Activated naive CD8-positive, alpha-beta T cell treated with anti-CD3 and anti-CD28 coated beads, Interleukin-2, amount 10 ng/mL, durations not matched to agents 7 days and 5 days (primary cell): ENCODE measurements at places on chromosomes 2 and 18.
A peak's percentile ranks its signal among the peaks of the same experiment; 100 is the strongest.

DNA sequence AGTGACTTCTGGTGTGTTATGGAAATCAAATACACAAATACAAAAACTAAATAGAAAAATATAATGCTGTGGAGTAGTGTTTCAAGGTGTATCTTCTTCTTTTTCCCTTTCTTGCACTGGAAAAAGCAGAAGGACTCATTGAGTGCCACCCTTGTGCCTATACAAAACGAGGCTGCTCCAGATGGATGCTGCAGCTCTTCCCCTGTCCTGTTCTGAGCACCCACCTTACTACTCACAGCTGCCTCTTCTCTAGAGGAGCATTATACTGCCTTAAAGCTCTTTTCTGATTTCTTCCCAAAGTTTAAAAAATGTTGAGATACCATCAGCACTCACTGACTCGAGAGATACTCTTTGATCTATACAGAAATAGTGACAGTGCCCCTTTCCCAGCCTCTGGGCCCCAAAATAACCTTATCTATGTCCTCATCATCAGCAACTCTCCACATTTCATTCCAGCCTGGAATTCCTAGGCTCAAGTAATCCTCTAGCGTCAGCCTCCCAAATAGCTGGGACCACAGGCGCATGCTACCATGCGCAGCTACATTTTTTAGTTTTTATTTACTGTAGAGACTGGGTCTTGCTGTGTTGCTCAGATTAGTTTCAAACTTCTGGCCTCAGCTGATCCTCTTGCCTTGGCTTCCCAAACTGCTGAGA is 1356.1 kb upstream of the NRXN1 start:
- DNase-seq, result no peak
- no peaks in the 10 kb centered on the region for H3K4me1 ChIP-seq
- H3K36me3 ChIP-seq, result no peaks in the 10 kb centered on the region
- H3K4me3 ChIP-seq, result no peak overlapping the region

- DNase-seq, result no peak
- no peaks in the 10 kb centered on the region for H3K27me3 ChIP-seq
Measured at GRCh38 chr2:48114256-48114655, 208.0 kb upstream of the FBXO11 start.

DNA sequence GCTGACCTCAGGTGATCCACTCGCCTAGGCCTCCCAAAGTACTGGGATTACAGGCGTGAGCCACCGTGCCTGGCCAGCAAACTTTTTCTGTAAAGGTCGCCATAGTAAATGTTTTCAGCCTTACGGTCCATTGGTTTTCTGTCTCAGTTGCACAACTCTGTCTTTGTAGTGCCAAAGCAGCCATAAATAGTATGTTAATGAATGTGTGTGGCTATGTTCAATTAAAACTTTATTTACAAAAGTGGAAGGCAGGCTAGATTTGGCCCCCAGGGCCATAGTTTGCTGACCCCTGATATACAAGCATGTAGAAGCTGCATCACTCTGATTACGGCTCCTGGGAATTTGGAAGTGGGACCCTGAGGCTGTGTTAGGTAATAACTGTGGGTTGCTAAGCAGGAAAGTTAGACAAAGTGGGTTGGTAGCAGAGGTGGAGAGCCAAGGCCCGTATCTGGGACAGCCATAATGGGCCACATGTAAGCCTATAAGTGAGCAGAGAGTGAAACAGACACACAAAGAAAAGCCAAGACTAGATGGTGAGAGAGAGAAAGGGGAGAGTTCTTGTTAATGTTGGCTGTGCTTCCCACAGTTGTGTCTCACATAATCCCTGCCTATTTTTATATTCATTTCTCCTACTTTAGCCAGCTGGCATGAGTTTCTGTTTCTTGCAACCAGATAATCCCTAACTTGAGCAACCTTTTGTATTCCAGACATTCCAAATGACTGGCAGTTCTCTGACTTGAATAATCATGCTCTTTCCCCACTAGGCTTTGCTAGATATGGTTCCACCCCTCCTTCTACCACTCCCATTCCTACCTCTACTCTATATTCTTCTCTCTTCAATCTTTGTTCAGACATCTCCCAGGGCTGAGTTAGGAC is 223.3 kb upstream of the STON1 start:
- H3K36me3 ChIP-seq, result peaks cover 41% of the 10 kb centered on the region
- H3K4me3 ChIP-seq, result no peak overlapping the region
- DNase-seq, result no peak
- H3K27ac ChIP-seq, result no peak overlapping the region

DNA sequence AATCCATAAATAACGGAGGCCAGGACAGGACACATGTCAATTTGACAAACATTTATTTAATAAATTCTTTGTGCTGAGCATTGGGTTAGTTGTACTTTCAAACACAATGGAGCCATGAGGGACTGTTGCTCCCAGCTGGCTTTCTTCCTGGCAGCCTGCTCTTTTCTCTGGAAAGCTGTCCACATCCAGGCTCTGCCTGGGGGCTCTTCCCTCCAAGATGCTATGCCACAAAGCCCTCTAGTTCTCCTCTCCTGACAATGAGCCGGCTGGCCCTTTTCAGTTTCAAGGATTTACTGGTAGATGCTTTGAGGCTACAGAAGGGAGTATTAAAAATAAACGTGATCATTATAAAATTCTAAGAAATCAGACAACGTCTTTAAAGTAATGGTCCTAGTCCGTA is 44.1 kb upstream of the SLC14A2 start:
- H3K4me3 ChIP-seq, result no peak overlapping the region
- peaks cover 2% of the 10 kb centered on the region for H3K27me3 ChIP-seq
- no peak overlapping the region for H3K27ac ChIP-seq
- no peak for DNase-seq
- no peaks in the 10 kb centered on the region for H3K36me3 ChIP-seq
- no peaks in the 10 kb centered on the region for H3K4me1 ChIP-seq

- H3K27me3 ChIP-seq, result peaks cover 5% of the 10 kb centered on the region
- no peaks in the 10 kb centered on the region for H3K36me3 ChIP-seq
- H3K4me3 ChIP-seq, result no peak overlapping the region
- peak overlapping the region; percentile 54 for H3K27ac ChIP-seq
Measured at GRCh38 chr2:26455670-26456439, 22.1 kb downstream of the OTOF start.

- peaks cover 9% of the 10 kb centered on the region for H3K4me1 ChIP-seq
- H3K36me3 ChIP-seq, result no peaks in the 10 kb centered on the region
- no peak overlapping the region for H3K4me3 ChIP-seq
- peaks cover 17% of the 10 kb centered on the region for H3K27me3 ChIP-seq
Measured at GRCh38 chr2:207042841-207043240, 103.5 kb downstream of the CPO start.

DNA sequence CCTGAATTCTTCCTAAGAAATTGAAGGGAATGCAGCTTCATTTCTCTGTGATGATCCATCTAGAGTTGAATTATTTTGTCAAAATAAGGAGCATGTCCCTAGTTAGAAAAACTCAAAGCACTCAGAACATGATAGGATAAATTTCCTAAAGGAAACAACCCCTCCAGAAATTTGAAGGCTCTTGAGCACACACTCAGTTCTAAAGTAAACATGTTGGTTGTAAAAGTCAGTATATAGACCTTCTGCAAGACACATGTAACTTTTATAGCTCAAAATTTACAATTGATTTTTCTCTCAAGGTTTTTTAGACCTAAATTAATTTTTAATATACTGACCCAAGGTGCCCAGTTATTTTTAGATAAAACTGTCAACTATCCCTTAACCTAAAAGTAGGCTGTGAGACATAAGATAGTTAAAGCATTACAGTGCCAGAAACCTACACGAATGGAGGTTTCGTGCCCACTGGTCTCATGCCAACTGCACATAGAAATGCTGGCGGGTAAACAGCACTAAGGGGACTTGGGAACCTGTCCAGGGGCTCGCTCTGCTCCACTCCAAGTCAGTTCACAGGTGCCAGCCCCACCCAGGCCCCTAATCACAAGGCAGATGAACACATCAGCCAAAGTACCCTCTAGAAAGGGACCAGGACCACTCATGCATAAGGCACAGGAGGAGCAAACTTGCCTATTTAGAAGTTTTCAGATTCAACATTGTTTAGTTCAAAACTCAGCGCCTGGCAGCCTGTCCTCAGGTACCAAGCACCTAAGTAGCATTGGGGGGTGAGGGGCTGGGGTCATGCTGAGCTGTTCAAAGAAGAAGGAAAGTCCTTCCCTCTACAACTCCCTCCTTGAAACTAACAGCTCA is 106.5 kb downstream of the SMC6 start:
- H3K36me3 ChIP-seq, result no peaks in the 10 kb centered on the region
- no peak for DNase-seq
- H3K27ac ChIP-seq, result no peak overlapping the region
- no peaks in the 10 kb centered on the region for H3K27me3 ChIP-seq
- H3K4me1 ChIP-seq, result peaks cover 2% of the 10 kb centered on the region
- H3K4me3 ChIP-seq, result no peak overlapping the region

DNA sequence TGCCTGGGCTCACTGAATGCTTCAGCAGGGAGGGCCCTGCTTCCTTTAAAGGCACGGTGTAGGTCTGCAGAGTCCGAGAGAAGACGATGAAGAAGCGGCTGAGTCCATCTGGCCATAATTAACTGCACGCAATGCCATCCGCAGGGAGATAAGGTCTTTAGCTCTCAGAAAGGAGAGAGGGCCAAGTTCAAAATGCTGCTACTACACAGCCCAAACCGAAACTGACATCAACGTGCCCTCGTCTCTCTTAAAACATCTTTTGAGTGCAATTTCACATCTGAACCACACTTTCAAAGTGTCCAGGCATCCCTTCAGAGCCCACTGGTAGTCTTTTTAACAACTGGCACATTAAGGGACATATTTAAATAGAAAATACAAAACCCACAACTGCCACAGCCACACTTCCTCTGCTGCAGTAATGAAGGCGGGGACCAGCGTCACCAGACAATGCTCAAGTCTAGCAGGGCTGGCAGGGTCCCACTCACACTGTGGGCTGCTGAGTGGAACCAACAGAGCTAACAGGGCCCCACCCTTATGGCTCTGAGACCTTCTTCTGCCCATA is 35.8 kb downstream of the ST3GAL5 start:
- H3K36me3 ChIP-seq, result peaks cover 56% of the 10 kb centered on the region
- H3K27ac ChIP-seq, result peak overlapping the region; percentile 99
- H3K27me3 ChIP-seq, result no peaks in the 10 kb centered on the region
- peak; percentile 67 for DNase-seq

- H3K4me3 ChIP-seq, result peak overlapping the region; percentile 73
- no peak for DNase-seq
Measured at GRCh38 chr2:197212344-197213262, 98.0 kb downstream of the ANKRD44 start.

GRCh38 chr2:27582129-27582694 is 630 bp upstream of the ZNF512 start:
- H3K4me3 ChIP-seq, result peak overlapping the region; percentile 98
- peak overlapping the region; percentile 97 for H3K27ac ChIP-seq
- H3K36me3 ChIP-seq, result peaks cover 30% of the 10 kb centered on the region
- H3K4me1 ChIP-seq, result peaks cover 35% of the 10 kb centered on the region

DNA sequence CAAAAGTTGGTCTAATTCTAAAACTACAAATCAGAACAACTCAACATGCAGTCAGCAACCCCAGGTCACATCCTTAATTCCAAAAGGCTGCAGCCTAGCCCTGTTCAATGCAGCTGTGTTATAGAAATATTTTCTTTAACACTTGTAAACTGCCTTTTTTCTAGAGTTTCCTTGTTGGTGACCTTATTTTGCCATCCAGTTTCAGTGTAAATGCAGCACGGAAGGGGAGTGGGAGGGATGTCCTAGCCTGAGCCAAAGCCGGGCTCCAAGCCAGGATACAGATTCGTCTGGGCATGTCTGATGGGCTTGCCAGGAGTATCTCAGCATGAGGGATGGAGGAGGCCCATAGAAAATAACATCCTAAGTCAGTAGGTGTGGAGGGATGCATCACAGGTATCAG is 17.7 kb upstream of the SP3 start:
- no peaks in the 10 kb centered on the region for H3K36me3 ChIP-seq
- DNase-seq, result no peak
- H3K27me3 ChIP-seq, result peaks cover 5% of the 10 kb centered on the region
- no peaks in the 10 kb centered on the region for H3K4me1 ChIP-seq

DNA sequence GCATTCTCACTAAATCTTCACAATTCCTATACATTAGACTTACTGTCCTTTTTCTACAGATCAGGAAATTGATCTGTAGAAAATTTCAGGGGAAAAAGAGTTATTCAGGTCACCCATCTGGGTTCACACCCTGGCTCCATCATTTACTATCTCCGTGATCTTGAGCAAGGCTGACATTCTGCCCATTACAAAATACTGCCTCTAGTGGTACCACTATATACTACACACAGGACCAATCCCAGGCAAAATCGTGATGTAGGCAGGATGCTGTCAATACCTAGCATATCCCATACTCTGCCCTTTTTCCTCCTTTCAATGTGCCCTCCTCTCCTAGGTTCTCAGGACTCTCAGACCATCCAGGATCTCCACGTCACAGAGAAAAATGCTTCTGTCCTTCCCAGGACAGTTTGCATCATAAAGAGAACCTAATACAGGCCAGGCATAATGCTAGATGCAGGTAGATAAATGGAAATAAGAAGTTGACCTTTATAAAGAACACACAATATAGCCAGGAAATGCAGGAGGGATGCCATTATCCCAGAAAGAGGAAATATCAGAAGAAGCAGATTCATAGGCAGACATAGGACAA is 101.9 kb downstream of the CDH20 start:
- no peaks in the 10 kb centered on the region for H3K36me3 ChIP-seq
- DNase-seq, result no peak
- no peaks in the 10 kb centered on the region for H3K27me3 ChIP-seq
- no peak overlapping the region for H3K4me3 ChIP-seq
- no peaks in the 10 kb centered on the region for H3K4me1 ChIP-seq
- H3K27ac ChIP-seq, result no peak overlapping the region

DNA sequence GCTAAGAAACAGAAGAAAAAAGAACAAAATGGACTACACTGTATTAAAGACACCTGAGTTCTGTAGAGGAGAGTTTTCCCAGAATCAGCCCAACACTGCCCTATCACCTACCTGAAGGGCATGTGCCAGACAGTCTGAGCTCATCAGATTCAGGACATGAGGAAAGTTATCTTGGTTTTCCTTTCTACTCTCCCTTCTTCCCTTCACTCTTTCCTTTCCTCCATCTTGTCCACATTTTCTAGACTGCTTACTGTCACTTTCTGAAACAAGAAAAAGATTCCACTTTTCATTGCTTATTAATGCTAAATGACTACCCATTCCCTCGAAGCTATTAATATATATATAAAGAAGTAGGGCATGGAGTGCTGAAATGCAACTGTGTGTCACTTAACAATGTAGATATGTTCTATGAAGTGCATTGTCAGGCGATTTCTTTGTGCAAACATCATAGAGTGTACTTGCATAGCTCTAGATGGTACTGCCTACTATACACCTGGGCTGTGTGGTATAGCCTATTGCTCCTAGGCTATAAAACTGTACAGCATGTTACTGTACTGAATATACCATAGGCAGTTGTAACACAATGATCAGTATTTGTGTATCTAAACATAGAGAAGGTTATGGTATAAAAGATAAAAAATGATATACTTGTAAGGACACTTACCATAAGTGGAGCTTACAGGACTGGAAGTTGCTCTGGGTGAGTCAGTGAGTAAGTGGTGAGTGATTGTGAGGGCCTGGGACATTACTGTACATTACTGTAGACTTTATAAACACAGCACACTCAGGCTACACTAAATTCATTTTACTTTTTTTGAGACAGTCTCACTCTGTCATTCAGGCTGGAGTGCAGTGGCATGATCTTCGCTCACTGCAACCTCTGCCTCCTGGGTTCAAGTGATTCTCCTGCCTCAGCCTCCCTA is 145.5 kb upstream of the ITGA6 start:
- H3K27me3 ChIP-seq, result peaks cover 4% of the 10 kb centered on the region
- no peak overlapping the region for H3K4me3 ChIP-seq
- no peak overlapping the region for H3K27ac ChIP-seq
- no peak for DNase-seq
- H3K4me1 ChIP-seq, result peaks cover 11% of the 10 kb centered on the region

GRCh38 chr2:207513551-207514257 is 16.1 kb upstream of the CREB1 start:
- H3K27ac ChIP-seq, result no peak overlapping the region
- no peaks in the 10 kb centered on the region for H3K36me3 ChIP-seq
